ENCODE measurements at places on chromosomes 5 and 9.

DNA sequence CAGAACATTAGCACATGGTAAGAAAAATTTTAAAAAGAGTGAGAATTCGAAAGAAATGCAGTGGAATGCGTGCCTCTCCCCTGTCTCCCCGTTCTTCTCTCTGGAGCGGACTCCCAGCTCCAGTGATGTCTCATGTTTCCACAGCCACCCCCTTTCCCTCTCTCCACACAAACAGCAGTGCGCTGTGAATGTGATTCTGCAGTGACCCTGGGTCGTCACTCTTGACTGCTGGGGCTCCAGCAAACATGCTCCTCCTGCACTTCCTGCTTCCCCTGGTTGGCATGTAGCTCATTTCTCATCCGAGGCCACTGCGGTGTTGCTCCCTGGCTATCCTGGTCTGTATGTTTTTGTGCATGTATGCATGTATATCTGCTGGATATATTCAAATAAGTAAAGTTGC is 13.3 kb downstream of the PHF2 start:
- no peak for DNase-seq

DNA sequence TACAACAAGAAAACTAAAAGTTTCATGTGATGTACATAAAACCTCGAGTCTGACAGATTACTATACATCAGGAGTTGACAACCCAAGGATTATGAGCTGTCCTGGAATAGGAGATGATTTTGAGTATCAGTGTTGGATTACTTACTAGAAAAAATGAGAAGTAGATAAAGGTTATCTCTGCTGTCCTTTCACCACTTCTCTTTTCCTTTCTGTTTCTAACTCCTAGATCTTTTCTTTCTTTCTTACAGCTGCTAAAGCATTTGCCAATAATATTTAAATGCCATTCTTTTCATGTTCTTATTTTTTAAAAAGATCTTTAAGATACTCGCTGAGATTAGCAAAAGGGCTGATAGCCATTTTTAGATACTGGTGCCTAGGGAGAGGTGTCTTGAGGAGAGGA is 14.8 kb downstream of the RBM27 start:
- no peak for DNase-seq

- no peak for DNase-seq
These were observed 24.5 kb upstream of the SELENOP start for GRCh38 chr5:42836070-42836769.

DNA sequence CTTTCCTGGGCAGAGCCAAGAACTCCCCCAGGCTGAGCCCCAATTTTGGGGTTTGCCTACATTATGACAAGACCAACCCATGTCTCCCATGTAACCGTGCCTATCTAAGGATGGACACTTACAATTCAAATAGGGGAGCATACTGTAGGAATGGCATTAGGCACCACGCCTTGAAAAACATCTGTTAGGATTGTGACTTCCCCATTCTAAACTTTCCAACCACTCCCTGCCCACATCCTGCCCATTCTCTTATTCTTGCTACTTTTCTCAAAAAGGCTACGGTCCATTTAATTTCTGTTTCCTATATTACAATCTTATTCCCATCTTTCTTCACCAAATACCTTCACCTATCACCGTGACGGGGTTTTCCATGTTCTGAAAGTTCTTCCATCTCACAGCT is 99.2 kb downstream of the LPAR1 start:
- DNase-seq, result no peak

DNA sequence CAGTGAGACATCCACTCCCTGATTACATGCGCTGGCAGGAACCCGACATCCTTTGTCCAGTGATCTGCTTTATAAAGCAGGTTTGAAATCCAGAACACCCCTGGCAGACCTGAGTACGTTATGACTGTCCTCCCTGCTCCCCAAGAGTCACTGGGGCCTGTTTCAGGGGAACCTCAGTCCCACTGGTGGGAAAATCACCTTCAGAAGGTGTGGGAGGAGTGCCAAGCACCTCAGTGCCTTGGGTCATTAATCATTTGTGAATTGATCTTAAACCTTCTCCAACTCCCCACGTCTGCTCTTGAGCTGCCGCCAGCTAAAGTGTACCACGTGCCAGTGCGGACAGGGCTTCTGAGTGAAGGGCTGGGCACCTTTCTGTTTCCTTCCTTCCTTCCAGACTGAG is 16.2 kb downstream of the SLC6A3 start:
- DNase-seq, result no peak

GRCh38 chr9:85041466-85042137 is 372.1 kb downstream of the NTRK2 start:
- DNase-seq, result no peak

- DNase-seq, result no peak
These were observed 83.8 kb downstream of the TLE4 start for GRCh38 chr9:79655551-79655950.

GRCh38 chr5:81859624-81860023 is 108.7 kb upstream of the SSBP2 start:
- no peak for DNase-seq

- no peak for DNase-seq
These were observed 297.2 kb downstream of the MED10 start for GRCh38 chr5:6080930-6081726.

GRCh38 chr9:8254541-8254940 is 455.0 kb upstream of the DMAC1 start:
- no peak for DNase-seq

DNA sequence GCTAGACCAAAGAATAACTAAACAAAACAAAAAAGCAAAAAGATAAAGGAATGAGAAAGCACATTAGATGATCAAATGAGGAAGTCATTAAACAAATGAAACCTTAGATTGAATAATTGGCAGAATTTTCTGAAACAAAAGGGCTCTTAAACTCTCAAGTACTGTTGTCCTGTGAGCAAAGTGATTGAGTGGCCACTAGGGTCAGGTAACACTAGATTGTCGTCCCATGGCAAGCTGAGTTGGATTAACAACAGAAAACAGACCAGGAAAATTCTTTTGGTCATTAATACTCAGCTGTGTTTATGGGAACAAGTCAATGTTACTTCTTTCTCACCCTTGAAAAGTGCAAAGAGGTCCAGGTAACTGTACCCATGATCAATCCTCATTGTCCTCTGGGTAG is 81.6 kb upstream of the MRPS30 start:
- DNase-seq, result no peak

GRCh38 chr5:143006501-143006900 is 236.3 kb downstream of the ARHGAP26 start:
- DNase-seq, result no peak

GRCh38 chr5:118692811-118693342 is 295.5 kb downstream of the DTWD2 start:
- DNase-seq, result no peak

DNA sequence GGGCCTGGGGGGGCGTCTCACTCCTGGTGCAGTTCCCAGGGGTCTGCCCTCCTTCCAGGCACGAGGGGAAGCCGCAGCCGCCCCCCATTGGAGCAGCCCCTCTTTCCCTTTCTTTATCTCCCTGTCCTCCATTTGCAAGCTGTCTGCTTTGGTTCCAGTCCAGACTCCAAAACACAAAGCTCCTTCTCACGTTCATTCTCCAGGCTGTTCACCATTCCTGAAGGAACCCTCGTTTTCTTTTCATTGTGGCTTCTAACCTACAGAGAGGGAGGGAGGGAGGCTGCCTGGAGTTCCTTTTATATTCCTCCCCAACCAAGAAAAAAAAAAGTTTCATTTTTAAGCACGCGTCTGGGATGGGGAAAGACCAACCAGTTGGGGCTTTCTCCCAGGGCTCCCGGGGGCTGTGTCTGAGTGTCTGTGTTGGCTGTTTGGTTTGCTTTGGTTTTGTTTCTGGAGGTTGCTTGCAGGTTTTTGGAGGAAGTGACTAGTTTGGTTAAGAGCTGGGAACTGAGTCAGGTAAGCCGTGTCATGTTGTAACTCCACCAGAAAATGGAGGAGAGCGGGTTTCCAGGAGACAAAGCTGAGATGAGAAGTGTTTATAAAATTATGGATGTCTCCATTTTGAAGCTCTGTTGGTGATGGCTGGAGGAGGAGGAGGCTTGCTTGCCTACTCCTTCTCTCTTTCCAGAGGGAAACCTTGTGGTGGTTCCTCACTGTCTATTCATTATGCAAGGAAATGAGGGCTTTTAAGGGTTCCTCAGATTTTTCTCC is 1.6 kb downstream of the ZNF462 start:
- no peak for DNase-seq

- no peak for DNase-seq
These were observed 50.3 kb upstream of the MTMR12 start for GRCh38 chr5:32363030-32363429.

GRCh38 chr5:89123581-89123980 is 240.6 kb upstream of the MEF2C start:
- DNase-seq, result no peak

GRCh38 chr5:97425511-97425910 is 242.5 kb upstream of the RIOK2 start:
- no peak for DNase-seq

- DNase-seq, result no peak
These were observed 35.1 kb upstream of the ABCA1 start for GRCh38 chr9:104963076-104963475.

GRCh38 chr5:29935371-29935770 is 1258.1 kb upstream of the CDH6 start:
- no peak for DNase-seq

- DNase-seq, result no peak
These were observed 11.2 kb downstream of the LIX1 start for GRCh38 chr5:97131139-97131710.

DNA sequence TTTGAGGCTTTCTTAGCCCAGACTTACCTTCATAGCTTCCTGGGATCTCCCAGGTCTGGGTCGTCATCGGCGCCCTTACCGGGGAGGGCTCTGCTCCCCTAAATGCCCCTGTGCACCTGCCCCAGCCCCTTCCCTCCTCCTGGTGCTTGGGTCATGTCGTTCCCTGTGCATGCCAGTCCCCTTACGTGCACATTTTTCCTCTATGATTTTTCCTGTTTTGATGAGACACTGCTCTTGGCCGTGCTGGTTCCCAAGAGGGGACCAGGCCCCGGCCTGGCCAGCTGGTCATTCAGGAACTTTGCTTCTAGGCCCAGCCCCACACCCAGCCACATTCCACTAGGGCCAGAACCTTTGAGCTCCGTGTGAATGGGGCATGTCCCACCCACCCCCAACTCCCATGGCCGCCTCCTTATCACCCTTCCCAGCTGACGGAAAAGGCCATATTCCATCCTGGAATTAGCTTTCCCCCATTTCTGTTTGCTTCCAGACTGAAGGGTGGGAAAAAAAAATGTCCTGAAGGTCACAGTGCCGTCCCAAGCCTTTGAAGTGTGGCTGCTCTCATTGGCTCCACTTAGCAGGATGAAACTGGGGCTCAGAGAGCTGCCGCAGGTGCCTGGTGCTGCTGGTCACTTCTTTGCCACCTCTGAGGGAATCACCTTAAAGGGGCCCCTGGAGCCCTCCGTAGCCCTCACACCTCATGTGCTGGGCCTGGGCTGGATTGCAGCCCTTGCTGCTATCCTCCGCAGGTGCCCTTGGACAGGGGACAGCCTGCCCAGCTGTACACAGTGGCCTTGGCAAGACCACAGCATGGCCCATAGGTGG is 25.1 kb downstream of the ERGIC1 start:
- DNase-seq, result no peak

GRCh38 chr9:135484460-135485277 is 5.1 kb downstream of the PPP1R26 start:
- no peak for DNase-seq

DNA sequence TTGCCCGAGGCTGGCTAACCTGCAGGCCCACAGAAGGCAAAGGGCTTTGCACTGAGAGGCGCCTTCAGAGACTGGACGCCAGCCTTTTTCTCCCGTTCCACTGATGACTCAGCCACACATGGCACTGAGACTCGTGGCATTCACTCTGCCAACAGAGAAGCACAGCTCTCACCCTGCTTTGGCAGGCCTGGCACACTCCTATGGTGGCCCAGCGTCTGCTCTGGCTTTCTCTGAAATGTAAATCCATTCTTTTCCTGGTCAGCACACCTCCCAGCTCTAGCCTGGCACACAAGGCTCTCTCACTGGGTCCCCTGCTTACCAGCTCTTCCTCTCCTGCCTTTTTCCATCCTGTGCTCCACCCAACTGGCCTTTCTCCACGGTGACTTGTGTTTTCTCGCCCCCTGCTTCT is 5.9 kb upstream of the MELK start:
- DNase-seq, result no peak

DNA sequence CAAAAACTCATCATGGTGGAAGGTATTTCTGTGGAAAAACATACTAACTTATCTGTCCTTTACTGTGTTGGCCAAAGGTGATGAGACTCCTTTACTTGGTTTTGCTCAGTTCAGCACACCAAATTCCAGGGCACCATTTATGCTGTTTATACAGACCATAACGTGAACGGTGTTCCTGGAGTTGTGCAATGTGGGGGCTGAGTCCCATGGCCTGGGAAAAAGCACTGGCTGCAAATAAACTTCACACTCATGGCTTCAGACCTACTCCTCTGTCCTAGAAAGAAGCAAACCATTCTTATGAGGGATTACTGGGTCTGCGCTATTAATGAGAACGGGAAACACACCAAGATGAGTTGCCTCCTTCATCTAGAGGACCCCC is 10.4 kb downstream of the FREM1 start:
- no peak for DNase-seq

- DNase-seq, result no peak
These were observed 92.8 kb upstream of the PITX1 start for GRCh38 chr5:135126688-135127438.

DNA sequence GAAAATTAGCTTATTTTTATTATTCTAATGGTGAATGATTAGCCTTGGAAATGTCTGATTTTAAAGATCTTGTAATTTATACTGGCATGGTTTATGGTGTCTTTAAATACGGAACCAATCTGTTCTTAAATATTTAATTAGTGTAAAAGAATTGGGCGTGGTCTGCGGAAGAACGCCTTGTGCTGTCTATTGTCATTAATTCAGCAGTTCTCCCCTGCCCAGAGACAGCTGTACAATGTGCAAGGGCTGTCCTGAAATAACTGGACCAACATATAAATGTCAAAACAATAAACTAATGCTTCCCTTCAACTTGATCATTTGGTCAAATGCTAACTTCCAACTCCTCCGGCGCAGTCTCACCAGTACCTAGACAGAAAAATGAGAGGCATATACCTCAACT is 124.3 kb downstream of the CCDC192 start:
- no peak for DNase-seq

DNA sequence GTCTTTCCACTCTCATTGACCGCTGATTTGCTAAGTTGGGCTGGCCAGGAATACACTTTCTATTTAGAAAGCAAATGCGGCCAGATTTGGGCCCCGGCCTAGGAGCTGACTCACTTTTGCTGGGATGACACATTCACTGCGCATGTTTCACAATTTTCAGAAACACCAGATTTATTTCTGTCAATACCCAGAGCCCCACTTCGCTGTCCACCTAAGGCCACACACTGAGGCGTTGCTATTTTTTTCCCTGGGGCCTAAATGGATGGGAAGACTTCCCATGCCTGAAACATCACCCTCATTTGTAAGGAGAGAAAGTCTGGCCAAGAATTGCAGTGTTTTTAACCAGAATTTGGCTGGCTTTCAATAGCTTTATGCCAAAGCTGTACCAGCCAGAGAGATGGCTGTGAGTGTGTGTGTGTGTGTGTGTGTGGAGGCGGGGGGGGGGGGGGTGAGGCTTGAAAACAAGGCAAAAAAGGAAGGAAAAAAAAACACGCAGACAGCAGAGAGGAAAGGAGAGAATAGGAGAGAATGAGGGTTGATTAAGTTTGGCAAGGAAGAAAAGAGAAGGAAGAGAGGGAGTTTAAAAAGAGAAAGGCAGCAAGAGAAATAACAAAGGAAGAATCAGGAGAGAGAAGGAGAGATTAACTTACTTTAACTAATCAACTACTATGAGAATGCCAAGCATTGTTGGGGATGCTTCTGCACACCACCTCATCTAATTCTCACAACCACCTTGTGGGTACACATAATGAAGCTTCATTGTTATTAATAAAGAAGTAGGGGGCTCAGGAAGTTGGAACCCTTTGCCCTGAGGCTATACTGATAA is 261.4 kb upstream of the KLF4 start:
- no peak for DNase-seq

GRCh38 chr9:15553528-15553898 is 670 bp downstream of the CCDC171 start:
- no peak for DNase-seq
